ENCODE measurements at places on chromosomes 1 and 21.

DNA sequence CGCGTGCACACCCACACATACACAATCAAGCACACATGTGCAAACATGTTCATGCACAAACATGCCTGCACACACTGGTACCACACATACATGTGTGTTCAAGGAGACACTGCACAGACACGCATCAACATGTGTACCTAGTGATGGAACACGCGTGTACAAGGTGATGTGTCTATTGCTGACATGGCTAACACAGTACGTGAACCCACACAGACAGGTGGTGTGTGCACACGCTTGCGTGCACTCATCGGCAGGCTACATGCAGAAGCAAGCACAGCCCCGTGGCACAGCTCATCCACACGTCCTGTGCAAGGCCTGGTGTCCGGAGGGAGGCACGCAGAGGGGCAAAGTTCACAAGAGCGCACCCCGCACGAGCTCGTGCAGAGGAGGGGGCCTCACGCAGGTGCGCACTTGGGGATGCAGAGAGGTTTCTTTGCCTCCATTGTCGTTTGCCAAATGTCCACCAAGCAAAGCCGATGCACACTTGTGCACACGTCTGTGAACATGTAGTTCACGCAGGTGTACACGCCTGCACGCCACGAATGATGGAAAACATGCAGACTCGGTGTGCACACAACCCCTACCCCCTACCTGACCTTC lies 969 bp downstream of the ACAP3 start:
- no peak for DNase-seq

DNA sequence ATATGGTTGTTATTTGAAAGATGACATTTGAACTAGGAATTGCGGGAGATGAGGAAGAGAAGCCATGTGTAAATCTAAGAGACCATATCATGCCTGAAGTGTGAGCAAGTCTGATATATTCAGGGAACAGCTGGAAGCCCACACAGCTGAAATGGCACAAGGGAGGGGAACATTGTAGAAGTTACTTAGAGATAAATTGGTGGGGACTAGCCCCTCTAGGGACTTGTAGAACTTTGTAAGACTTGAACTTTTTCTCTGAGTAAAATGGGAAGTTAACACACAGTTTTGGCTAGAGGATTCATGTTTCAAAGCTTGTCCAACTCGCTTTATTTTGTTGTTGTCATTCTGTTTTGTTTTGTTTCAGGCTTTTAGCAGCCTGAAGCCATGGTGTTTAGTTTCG lies 216.4 kb downstream of the FMN2 start:
- DNase-seq = no peak

GRCh38 chr1:58679463-58679862 lies 20.4 kb downstream of the MYSM1 start:
- no peak for DNase-seq

GRCh38 chr1:30879940-30880677 lies 28.4 kb downstream of the SDC3 start:
- DNase-seq = no peak

GRCh38 chr1:199009447-199009846 lies 370.6 kb downstream of the PTPRC start:
- no peak for DNase-seq

GRCh38 chr1:222093518-222093917 lies 351.6 kb upstream of the DUSP10 start:
- DNase-seq = no peak

- no peak for DNase-seq
Measured at GRCh38 chr1:213075725-213076124, 24.7 kb downstream of the RPS6KC1 start.

DNA sequence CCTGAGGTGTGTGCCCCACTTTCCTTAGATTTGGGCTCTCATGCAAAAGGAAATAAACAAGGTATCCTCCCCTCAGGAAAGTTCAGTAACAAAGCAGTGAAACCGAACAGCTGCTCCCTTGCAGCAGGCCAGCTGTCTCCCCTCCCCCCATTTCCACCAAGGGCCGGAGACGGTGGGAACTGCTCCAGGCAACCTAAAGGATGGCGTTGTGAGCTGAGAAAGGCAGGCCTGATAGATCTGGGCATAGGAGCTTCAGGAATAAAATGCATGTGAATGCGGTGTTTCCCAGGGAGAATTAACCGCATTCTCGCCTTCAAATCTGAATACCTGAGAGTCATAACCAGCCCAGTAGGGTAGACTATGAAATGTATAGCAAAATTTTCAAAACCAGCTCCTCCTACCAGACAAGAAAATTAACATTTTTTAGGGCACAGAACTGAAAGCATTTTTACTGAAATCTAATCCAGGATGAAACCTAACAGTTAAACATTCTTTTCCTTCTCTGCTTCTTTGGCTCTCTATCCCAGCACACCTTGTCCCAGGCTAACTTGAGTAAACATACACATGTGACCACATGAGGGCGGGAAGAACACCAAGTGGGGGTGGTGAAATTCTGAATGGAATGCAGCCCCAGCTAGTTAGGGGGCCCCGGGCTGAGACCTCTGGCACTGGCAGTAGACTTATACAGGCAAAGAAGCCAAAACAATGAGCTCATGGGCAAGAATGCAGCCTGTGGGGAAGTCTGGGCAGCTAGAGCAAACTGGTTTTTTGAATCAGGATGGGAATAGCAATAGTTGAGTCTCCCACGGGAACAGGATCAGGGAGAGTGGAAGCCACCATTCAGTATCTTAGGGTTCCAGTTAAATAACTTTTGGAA lies 11.5 kb downstream of the MCL1 start:
- DNase-seq = no peak

DNA sequence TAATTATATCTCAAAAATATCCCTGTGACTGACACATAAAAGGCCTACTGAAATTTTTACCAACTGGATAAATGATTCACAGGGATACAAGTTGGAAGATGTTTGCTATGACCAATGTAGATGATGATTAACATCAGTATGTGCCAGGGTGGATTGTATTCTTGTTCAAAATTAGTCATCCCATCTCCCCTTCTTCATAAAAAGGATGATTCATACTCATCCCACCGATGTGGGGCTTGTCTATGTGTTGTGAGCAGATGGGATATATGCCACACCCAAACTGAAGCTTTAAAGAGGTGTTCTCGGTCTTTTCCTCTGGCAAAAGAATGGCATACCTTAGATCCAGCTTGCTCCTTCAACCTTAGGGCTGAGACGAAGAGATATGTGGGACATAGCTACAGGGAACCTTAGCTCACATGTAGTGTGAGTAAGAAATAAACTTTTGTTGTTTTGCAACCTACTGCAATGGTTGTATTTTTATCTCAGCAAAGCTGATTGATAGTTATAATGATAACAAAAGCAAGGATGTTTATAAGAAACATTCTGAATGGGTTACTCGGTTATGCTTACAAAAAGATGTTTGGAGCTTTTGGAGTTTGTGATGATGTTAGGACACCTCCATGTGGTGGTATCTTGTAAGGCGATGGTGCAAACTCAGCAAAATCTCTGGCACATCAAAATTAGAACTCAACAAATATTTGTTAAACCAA lies 29.4 kb downstream of the SPATA17 start:
- no peak for DNase-seq

DNA sequence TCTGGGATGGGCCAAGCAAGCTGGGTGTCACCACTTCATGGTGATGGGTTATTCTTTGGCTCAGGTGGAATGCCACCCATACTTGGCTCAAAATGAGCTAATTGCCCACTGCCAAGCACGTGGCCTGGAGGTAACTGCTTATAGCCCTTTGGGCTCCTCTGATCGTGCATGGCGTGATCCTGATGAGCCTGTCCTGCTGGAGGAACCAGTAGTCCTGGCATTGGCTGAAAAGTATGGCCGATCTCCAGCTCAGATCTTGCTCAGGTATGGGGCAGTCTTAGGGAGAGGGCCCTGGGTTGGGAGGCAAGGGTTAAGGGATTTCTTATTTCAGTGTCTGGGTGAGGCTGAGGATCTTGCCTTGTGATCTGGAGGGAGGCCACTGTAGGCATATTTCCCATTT lies 15.4 kb upstream of the NASP start:
- DNase-seq = no peak

Measured in glomerular endothelial cell (primary cell).